Stimulated activated CD8-positive, alpha-beta memory T cell treated with anti-CD3 and anti-CD28 coated beads, Interleukin-4, amount 100 ng/mL, for 1 hour (primary cell): ENCODE measurements at places on chromosomes 6 and 20.

GRCh38 chr20:5592823-5593739 lies 157.1 kb upstream of the SHLD1 start:
- no peak for DNase-seq

DNA sequence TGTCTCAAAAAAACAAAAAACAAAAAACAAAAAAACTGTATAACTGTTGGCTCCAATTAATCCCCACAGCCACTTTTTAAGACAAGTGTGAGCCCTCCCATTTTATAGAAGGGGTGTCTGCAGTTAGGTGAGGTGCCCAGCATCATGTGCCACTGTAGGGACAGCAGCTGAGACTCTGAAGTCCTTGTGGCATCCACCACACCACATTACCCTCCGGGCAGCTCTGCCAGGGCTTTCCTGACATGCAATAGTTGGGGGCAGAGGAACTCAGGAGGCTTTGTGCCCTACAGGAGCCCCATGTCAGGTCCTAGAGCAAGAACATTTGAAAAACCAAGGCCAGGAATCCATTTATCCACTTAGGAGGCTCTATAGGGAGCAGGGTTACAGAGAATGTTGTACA lies 17.3 kb downstream of the PKIG start:
- DNase-seq = no peak

DNA sequence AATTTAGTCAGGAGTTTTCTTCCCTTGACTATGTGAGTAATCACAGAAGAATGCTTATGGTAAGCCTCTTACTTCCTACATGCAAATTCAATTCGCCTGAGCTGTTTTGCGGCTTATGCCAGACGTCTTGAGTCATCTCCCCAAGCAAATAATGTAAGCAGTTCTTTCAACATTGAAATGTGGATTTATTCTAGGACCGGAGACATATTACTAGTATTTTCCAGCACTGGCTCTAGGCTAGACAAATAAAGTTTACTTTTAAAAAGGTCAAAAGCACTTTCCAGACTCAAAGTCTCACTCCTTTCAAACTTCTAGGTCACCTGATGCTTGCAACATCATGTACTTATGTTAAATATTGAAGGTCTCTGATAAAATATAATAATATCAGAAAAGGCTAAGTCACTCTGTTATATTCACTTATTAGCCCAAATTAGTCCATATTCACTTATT lies 38.1 kb upstream of the NOX3 start:
- DNase-seq = no peak

DNA sequence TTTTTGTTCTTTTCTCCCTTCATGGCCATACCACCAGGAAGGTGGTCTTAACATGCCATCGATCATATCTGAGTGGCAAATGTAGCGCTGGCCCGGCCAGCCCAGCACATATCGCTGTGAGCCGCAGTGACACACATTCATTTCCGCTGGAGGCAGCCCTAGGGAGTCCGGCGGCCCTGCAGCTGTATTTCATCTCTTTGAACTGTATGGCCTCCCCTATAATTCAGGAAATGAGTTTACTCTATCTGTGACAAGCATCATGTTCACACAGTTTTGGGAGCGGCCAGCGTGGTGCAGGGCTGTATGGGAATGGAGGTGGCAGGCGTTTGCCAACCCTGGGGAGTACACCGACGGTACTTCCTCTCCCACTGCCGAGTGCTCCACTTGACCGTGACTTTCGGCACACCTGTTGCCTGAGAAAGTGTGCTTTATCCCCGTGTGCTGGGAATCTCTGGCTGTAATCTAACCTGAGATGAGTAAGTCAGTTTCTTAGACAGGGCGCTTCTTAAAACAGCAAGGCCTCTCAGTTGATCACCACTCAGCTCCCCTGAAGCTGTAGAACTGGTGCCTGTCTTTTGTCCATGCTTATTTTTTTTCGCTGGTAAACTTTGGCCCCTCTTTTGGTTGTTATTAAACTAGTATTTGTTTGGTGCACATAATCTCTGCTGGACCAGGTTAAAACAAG lies 257.1 kb upstream of the TAB2 start:
- peak; percentile 30 for DNase-seq

- no peak for DNase-seq
These were observed 45.1 kb downstream of the HNF4A start for GRCh38 chr20:44400671-44400969.
